ENCODE measurements at places on chromosomes 13 and 19.

GRCh38 chr13:40379196-40379595 lies 287.2 kb downstream of the FOXO1 start:
- no peak for DNase-seq

- DNase-seq = peak; percentile 41
These were observed 17.8 kb downstream of the SPC24 start for GRCh38 chr19:11137542-11138384.

- no peak for DNase-seq
These were observed 300.7 kb downstream of the DCT start for GRCh38 chr13:94178625-94179244.

DNA sequence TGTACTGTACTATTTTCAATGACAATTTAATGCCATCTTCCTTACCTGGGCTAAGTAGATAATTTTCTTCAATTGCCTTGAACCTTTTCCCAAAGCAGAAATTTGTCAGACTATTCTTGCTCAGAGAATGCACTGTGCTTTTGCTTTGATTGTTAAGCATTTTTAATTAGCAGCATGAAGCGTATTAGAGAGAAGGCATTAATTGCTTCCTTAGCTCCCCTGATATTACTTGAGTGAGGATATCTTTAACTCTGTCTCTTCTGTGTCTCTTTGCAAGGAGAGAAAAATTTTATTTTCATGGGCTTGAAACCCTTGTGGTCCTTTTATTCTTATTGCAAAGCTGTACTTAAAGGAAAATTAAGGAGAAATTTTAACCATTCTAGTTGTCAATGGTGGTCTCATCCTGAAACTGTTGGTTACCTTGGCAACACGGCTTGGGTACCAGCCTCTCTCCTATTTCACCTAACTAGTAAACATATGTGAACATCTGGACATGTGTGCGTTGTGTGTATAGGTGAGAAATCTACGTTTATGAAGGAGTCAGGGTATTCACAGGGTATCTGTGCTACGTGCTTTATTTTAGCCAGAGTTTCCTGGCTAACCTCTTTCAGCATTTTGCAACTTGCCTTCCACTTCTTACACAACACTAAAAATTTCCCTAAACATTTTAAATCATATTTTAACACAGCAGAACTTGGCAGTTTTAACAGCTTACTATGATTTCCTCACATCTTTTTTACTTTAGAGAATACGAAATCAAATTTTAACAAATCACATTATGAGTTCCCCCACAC lies 225.5 kb downstream of the KLF5 start:
- no peak for DNase-seq

DNA sequence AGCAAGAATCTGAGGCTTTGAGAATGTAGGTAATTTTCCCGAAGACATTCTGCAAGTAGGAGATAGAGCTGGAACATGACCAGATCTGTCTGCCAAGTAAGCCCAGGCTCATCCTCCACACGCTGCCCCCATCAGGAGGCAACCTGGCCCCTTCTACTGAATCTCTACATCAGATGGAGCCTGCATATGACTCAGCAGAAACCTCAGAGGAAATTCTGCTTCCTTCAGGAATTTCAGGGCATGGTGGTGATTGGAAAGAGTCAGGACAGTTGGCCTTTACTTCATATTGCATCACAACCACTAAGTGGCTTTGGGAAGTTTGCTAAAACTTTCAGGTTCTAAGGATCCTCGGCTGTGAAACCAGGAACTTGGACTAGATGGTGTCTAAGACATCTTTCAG lies 85.2 kb downstream of the LRRC63 start:
- DNase-seq = no peak

- DNase-seq = peak; percentile 31
These were observed 8.6 kb upstream of the CEACAM6 start for GRCh38 chr19:41746593-41747227.

GRCh38 chr13:76609643-76610042 lies 276.6 kb downstream of the KCTD12 start:
- DNase-seq = no peak

DNA sequence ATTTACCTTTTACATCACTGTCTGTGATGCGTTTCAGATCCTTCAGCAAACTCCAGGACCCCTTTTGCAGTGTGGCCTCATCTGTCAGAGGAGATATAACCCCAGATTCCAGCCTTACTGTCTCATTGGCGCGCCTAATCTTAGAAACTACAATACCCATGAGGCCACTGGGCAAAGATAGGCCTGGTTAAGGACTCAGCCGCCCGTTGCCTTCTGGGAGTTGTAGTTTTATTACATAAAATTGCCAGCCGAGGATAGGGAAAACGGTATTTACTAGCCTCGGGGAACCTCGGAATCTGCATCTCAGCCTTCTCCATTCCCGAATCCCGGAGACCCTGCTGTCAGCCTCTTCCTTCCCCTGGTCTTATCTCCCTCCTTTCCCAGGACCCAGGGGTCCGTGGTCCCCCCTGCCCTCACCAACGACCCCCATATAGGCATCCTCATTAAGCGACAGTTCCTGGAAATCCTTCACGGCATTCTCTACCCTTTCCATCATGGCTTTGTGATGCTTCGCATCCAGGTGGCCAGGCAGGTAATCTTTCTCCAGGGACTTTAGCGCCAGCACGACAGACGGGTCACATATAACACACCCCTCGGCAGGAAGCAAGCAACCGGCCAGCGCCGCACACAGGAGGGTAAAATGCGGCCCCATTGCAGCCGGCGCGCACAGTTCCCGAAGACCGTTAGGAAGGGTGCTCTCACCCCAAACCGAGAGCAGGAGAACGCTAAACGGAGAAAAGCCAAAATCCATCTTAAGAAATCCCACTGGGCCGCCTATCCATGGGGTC lies 1.3 kb downstream of the IZUMO1 start:
- peak; percentile 44 for DNase-seq

DNA sequence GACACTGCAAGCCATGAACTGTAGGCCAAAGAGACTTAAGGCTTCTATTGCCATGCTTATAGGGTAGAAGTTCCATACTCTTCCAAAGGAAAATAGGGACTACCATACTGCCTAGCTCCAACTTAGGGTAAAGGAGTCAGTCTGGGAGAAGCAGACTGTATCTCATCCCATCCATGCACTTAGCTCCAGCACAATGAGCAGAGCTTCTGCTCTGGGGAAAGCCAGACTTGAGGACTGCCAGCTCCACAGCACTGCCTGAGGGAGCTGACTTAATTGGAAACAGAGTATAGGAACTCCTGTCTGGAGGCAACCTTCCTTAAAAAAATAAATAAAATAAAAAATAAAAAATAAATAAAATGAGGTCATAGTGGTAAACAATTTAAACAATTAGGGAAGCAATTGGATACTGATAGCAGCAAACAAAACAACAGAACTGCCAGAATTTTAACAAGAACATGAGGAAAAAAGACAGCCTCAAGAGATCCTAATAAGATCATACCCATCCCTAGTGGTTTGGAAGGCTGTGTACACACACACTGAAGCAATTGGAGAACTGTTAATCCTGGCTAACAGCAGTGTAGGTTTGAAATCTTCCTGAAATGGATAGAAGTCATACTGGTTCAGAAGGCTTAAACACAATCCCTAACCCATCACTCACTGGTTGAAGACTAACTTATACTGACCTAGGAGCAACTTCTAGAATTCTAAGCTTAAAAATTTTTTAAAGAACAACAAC lies 550.1 kb downstream of the TBC1D4 start:
- no peak for DNase-seq

DNA sequence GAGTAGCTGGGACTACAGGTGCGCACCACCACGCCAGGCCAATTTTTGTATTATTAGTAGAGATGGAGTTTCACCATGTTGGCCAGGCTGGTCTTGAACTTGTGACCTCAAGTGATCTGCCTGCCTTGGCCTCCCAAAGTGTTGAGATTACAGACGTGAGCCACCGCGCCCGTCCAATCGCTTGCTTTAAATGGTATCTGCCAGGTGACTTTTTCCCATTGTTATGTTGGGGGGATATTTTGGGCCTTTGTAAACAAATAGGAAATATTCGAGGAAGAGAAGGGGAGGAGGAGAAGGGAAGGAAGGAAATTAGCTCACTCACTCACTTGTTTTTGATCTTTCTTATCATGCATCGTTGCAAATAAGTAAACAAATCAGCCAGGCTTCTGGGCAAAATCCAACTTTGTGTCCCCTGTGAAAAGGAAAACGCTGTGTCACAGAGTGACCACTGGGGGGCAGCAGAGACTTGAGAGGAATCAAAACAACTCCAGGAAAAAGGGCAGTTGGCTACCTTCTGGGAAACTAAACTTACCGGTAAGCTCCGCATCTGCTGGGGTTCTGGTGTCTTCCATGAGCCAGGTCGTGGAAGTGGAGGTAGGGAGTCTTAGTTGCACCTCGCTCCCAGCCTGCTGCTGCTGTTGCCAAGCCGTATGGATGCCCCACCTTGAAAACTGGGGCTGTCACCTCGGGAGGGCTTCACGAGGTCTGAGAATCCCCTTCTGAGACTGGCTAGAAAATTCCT lies 9.3 kb upstream of the RANBP3 start:
- DNase-seq = peak; percentile 73

DNA sequence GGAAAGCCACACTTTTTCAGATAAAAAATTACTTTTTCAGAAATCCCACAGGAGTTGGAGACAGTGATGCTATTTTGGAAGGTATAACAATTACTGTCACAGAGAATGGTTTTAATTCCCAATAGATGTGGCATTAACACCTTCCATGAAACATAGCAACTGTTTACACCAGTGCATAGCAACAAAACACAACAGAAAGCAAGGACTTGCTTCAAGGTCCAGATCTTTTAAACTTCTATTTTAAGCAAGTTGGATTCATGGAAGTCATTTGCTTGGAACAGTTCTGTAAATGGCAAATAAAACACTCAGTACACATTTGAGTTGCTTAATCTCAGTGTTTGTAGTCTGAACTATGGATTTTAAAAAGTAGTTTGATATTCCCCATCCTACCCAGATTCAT lies 385.9 kb upstream of the SPRY2 start:
- no peak for DNase-seq

- no peak for DNase-seq
These were observed 2.3 kb upstream of the PSPN start for GRCh38 chr19:6378041-6378440.

- DNase-seq = no peak
These were observed 9.8 kb downstream of the PROZ start for GRCh38 chr13:113168211-113168610.

DNA sequence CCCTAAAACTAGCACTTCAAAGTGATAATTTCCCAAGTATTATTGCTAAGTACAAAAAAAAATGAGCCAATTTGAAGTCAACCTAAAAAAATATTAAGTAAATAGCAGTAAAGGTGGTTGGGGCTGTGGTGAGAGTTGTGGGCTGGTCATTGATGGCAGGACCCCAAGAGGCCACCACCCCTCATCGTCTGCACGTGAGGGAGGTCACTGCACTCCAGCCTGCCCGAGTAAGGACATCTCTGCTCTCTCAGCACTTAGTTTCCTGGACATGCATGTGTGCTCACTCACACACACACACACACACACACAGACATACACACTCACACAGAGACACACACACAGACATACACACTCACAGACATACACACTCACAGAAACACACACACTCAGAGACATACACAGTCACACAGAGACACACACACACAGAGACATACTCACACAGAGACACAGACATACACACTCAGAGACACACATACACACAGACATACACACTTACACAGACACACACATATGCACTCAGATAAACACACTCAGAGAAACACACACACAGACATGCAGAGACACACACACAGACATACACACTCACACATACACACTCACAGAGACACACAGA lies 127.2 kb upstream of the SOX1 start:
- DNase-seq = no peak

DNA sequence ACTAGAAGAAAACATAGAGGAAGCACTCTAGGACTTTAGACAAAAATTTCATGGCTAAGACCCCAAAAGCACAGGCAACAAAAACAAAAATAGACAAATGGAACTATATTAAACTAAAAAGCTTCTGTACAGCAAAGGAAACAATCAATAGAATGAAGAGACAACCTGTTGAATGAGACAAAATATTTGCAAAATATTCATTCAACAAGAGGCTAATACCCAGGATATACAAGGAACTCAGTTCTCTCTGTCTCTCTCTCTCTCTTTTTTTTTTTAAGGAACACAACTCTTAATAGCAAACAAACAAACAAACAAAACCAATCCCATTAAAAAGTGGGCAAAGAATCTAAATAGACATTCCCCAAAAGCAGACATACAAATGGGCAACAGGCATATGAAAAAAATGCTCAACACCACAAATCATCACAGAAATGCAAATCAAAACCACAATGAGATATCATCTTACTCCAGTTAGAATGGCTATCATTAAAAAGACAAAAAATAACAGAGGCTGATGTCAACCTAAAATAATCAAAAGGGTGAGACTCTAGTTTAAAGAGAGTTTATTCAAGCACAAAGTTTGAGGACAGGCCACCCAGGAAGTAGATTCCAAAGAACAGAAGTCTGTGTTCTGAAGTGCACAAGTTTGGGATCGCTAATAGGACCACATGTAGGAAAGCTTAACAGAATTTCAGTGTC lies 27.1 kb upstream of the SLC7A9 start:
- no peak for DNase-seq

GRCh38 chr13:84044805-84045204 lies 162.5 kb upstream of the SLITRK1 start:
- no peak for DNase-seq

DNA sequence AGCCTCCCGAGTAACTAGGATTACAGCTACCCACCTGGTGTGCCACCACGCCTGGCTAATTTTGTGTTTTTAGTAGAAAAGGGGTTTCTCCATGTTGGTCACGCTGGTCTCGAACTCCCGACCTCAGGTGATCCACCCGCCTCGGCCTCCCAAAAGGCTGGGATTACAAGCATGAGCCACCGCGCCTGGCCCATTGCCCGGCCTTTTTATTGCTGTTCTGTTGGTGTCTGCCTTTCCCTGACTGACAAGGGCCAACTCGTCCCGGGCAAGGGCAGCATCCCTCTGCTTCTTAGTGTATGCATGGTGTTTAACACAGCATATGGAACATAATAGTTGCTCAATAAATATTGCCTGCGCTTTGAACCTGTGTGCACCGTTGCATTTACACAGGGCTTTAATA lies 6.2 kb upstream of the RETN start:
- DNase-seq = no peak

DNA sequence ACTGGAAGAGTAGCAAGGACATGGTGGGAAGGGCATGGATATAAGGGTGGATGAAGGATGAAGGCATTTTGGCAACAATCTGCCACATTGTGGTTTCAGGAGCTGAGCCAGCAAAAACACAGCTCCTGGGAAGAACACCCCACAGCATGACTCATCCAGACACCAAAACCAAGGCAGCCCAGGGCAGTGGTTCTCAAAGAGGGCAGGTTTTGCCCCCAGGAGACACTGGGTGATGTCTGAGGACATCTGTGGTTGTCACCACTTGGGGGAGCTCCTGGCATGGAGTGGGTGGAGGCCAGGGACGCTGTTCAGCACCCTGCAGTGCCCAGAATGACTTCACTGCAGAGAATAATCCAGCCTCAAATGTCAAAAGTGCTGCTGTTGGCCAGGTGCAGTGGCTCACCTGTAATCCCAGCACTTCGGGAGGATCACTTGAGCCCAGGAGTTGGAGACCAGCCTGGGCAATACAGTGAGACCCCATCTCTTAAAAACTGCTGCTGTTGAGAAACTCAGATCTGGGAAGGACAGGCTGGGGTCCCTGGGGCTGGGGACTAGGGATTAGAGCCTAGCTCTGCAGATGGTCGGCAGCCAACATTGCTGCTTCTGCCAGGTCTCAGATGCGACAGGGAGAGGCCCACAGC lies 16.1 kb downstream of the ZFR2 start:
- DNase-seq = peak; percentile 18

All from T-cell (primary cell).